ENCODE measurements at places on chromosomes 4 and X.

DNA sequence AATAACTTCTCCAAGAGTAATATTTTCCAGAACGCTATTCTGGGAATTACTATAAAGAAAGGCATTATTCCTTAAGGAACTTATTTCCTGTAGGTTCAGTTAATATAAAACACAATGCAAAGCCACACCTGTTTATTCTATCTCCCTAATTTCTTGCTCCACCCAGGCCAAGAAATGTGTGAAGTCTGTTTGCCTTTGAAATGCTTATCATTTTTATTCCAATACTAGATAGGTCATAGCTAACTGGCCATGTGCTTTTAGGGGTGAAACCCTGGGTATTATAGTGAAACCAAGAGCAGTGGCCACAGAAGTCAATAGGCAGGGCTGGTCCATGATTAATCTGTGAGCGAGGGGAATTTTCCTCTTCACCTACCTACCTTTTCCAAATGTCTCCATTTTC, 14.8 kb downstream of the CXCL3 start:
- no peak for DNase-seq

DNA sequence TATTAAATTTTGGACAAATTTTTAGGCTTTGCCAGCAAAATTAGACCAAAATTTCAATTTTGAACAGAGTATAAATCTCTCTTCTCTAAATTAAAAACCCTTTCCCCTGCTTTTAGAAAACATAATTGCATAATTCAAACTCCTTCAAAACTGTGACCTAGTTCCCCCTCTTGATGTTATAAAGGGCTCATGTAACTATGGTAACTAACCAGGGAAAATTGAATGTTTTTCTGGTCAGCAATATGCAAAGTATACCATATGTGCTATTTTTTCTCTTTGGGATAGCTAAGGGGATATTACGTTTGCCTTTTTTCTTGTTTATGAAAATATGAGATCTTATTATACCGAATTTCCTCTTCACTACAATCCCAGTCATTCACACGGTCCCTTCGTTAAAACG, 5.1 kb upstream of the ING2 start:
- DNase-seq = peak; percentile 48

DNA sequence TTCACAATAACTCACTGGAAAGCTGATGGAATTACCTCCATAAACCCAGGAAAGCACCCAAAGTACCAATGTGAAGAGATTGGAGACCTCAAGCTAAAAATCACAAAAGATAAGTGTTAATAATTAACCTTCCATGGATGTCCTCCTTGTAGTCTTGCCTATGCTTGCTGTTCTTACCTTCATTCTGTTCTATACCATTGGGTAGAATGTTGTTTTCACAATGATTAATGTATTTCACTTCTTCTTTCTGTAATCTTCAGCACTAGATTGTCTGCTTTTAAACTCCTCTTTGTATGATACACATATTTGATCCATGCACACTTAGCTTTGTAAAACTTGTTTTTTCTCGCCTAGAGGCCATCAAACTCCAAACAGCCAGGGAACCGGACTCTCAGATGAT, 570.3 kb downstream of the RAPGEF2 start:
- no peak for DNase-seq

GRCh38 chr4:52780206-52780605, 29.0 kb upstream of the ERVMER34-1 start:
- DNase-seq = no peak

DNA sequence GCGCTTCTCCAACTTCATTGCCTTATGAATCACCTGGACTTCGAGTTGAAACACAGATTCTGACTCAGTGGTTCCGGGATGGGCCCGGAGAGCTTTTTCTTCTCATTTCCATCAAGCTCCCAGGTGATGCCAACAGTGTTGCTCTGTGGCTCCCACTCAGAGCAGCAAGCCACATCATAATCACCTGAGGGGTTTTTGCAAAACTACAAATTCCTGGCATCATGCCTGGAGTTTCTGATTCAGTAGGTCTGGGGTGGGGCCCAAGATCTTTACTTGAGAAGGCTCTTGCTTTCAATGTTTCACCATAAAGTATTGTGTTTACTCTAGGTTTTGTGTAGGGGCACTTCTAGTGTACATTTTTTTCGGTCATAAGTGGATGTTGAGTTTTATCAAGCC, 7.0 kb downstream of the MTM1 start:
- DNase-seq = no peak

DNA sequence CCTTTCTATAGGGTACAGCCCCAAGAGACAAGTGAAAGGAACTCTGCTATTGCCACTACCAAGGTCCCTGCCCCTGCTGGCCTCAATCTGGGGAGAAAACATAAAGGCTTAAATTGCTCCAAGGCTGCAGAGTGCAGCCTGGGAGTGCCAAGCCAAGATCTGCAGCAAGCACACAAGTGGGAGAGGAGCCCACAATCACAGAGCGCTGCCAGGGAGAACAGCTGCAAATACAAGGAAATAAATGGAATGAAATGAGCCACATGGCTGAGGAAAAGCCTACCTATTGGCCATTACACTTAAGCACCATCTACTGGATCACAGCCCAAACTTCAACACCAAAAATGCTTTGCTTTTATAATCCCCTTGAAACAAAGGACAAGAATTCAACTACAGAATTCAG, 582.4 kb downstream of the FAM133A start:
- DNase-seq = no peak

DNA sequence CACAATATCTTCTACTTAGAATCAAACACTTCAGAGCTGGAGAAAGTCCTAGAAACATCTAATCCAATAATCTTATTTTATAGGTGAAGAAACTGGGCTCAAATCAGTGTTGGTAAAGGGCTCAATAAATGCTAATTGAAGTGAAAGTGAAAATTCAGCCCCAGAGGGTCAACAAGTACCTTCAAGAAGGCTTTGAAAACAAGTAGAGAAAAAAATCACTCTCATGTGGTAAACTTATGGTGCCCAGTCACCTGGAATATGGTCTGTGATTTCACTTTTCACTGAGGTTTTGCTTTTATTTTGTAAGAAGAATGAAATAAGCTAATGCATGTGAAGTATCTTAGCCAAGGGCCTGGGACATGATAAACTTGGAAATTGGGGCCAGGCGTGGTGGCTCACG, 29.1 kb upstream of the EIF4E start:
- DNase-seq = no peak

GRCh38 chr4:73080789-73081188, 11.3 kb upstream of the COX18 start:
- no peak for DNase-seq

DNA sequence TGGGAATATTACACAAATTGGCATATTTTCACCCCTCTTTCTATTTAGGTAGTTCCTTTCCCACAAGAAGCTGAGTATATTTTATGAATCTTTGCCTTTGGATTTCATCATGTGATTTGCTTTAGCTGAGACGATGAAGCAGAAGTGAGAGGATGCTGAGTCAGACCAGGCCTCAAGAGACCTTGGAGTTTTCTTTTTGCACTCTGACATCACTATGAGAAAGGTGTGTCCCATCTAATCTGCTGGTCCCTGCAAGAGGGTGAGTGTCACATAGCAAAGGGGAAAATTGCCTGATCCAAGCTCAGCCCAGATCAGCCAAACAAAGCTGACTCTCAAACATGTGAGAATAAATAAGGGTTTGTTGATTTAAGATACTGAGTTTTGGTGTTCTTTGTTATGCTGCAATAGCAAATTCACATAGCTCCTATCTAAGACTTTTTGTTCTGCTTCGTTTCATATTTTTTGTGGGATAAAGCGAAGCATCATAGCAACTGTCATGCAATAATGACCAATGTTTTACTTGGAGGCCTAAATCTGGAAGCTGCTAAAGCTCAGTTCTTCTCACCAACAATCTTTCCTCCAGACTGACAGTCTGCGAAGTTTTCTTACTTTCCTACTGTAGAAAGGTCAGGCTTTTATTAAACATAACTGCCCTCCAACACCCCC, 176.9 kb downstream of the PDHA2 start:
- no peak for DNase-seq
